ENCODE measurements at places on chromosomes 2 and 18.
A peak's percentile ranks its signal among the peaks of the same experiment; 100 is the strongest.

DNA sequence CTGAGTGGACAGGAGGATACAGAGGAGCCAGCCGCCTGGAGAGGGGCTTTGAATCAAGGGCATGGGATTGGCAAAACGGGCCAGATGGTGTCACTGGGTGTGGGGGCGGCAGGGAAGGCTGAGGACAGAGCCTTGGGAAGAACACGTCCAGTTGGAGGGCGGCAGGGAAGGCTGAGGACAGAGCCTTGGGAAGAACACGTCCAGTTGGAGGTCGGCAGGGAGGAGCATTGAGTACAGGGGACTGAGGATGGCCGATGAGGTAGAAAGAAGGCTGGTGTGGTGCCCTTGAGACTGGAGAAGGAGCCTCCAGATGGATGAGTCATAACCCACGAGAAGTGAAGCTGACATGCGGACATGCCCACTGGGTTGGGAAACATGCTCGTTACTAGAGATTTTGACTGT, 4.5 kb downstream of the HES6 start:
- no peak for DNase-seq

GRCh38 chr18:73366713-73367112, 498.9 kb upstream of the NETO1 start:
- DNase-seq, result no peak

- DNase-seq, result peak; percentile 77
These were observed 25.9 kb downstream of the CD28 start for GRCh38 chr2:203732092-203732952.

DNA sequence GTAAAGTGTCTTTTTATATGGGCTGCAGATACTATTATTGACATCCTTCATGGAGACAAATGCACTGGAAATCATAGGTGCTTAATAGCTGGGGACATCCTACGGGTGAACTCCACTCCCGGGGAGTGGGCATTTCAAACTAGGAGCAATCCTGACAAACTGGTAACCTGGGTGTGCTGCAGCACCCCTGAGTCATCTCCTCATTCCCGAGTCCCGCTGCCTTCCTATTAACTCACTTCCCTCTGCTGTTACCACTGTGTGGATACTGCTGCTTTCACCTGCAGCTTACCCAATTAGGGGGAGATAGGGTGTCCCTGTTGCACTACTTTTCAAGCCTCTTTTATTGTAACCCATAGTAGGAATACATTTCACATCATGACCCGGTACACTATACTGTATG, 134.2 kb downstream of the RAPGEF4 start:
- no peak for DNase-seq

- no peak for DNase-seq
These were observed 29.0 kb upstream of the CATIP start for GRCh38 chr2:218327451-218328210.

GRCh38 chr2:202778217-202778616, 93.3 kb downstream of the ICA1L start:
- DNase-seq, result no peak

GRCh38 chr18:57439609-57439968, 4.4 kb downstream of the ONECUT2 start:
- DNase-seq, result no peak

DNA sequence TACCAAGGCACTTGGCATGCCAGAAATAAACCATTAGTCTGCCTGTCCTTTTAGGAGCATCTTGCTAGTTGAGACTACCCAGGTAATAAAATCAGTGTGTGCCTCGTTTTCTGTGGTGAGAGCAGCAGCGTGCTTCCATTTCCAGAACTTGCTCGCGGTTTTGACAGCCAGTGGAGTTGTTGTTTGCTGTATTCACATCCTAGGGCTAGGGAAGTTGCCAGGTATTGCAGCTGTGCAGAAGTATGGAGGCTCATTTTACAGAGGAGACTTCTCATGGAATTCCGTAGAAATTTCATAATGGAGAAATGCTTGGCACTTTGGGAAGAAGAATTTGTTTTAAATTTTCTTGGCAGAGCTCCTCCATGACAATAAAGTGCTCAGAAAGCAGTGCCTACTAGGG, 1355.1 kb upstream of the ZEB2 start:
- DNase-seq, result no peak

DNA sequence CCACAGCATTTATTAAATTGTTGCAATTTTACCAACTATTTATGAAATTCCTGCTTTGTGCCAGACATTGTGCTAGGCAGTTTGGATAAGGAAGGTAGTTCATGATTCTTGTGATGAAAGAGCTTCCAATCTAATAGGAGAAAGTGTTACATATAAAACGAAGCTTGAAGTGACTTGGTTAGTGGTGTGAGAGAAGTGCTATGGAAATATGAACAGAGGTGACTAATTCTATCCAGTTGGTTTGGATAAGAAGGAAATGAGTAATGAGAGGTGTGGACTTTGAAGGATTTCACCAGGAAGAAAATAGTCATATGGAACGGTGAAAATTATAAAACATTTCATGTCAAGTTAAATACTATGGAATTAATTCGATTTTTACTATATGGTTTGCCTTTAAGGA, 48.6 kb downstream of the EML6 start:
- no peak for DNase-seq

- DNase-seq, result no peak
These were observed 68.6 kb upstream of the LHCGR start for GRCh38 chr2:48824116-48824515.

DNA sequence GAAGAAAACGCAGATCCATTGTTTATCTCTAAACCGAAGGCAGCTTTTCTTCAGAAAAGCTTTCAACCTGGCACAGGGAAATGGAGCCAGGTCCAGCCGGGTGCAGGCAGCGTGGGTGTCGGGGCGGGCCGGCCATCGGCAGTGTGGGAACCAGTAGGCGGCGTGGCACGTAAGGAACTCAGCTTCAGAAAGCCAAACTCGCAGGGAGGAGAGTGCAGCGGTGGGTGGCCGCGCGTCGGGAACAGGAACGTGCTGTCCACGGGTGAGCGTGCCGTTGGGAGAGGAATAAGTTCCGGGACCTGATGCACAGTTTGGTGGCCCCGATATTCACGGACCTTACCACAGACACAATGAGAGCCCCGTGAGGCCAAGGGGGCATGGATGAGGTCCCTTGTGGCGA, 270.4 kb downstream of the TWIST2 start:
- no peak for DNase-seq

DNA sequence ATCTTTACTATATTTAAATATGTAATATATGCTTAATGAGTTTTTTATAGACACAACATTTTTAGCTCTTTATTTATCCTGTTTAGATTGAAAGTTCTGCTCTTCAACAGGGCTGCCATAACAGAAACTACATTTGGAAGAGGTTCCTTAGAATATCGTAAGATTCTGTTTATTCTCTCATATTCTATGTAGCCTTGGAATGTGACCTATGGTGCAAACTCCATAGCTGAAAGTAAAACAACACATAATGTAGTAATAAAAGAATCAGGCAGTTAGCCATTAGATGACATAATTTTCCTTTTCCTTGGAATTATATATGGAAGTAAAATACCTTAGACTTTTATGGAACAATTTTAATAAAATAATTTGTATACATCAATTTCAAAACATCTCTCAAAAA, 91.3 kb downstream of the ZNF804A start:
- no peak for DNase-seq

GRCh38 chr18:45978084-45978483, 11.0 kb upstream of the EPG5 start:
- peak; percentile 59 for DNase-seq

DNA sequence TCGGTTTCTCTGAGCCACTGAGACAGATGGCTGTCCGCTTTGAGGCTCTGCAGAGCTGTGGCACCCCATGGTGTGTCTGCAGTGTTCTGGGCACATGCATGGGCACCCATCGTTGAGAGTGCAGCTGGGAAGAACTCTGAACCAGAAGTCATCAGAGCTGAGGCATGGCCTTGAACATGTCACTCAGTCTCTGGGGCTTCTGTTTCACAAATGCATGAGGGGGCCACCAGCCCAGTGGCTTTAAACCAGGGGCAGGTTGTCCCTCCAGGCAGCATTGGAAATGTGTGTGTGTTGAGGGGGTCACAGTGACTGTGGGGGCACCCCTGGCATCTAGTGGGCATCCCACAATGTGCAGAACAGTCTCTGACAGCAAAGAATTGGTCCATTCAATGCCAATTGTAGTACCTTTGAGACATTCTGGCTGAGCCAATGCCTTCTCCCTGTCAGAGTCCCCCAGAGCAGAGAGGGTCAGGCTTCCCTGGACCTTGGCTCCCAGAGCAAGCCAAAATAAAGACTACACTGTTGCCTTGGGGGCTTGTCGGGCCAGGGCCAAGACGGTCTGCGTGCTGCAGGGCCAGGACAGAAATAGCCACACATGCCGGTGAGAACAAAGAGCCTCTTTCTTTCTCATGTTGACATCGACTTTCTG, 9.3 kb upstream of the PSMD1 start:
- DNase-seq, result no peak

DNA sequence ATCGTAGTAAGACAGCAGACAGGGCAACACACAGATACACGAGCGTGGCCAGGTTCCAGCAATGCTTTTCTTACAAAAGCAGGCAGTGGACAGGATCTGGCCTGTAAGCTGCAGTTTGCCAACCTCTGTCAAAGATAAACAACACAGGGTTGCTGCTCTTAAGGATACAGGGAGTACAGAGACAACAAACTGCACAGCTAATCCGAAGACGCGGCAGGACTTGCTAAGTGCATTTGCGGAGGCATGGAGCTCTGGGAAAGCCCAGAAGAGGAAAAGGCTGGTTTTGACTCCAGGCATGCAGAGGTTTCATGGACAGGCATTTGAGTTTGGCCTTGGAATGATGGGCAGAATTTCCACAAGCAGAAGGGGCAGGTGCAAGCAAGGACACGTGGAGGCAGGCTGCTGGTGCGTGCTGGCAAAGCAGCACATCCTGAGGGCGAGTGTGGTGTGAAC, 24.4 kb downstream of the SERTAD2 start:
- DNase-seq, result peak; percentile 16

DNA sequence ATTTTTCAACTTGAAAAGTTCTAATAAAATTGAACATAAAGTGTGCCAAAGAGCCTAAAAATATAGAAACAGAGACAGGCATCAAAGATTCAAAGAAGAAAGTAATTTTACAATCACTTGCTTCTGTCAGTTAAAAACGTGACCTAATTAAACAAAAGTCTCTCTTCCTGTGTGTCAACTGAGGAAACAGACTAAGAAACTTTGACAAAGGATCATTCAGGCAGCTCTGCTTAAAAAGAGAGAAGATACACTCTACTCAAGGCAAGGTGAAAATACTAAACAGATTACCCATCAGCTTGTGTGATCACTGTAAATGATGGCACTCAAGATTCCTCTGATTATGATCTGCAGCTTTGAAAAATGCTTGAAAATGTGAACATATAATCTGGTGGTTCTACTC, 47.8 kb downstream of the DYM start:
- no peak for DNase-seq

GRCh38 chr2:199535445-199536177, 77.9 kb upstream of the SATB2 start:
- DNase-seq, result no peak

DNA sequence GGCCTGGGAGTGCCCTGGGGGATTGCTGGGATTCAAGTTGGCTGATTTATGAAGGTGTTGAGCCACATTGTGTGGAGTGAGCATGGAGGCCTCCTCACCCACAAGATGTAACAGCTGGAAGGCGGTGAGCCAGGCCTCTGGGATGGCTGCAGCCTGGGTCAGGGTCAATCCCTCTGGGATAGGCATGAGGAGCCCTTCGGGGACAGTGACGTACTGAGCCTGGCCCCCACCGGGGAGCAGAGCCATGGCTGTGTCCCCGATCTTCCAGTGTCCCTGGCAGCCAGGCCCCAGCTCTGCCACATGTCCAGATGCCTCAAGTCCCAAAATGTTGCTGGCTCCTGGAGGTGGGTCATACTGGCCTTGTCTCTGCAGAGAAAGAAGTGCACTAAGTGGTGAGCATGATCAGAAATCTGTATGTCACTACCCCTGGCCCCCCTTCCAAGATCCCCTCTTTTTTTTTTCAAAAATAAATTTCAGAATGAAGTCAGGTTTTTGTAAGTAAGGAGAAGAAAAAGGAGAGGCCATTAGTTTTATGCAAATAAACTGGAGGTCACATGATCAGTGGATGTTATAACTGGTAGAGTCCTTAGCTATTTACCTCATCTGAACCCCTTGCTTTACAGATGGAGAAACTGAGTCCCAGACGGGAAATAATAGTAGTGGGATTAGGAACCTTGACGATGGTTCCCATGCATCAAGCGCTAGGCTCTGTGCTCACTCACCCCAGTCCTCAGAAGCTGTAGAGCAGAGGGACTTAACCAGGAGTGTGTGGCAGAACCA, 1.7 kb downstream of the TP53I3 start:
- no peak for DNase-seq

- DNase-seq, result no peak
These were observed 79.6 kb downstream of the RTP5 start for GRCh38 chr2:241948901-241949735.

GRCh38 chr2:219469186-219469724, 29.4 kb upstream of the GMPPA start:
- DNase-seq, result no peak

DNA sequence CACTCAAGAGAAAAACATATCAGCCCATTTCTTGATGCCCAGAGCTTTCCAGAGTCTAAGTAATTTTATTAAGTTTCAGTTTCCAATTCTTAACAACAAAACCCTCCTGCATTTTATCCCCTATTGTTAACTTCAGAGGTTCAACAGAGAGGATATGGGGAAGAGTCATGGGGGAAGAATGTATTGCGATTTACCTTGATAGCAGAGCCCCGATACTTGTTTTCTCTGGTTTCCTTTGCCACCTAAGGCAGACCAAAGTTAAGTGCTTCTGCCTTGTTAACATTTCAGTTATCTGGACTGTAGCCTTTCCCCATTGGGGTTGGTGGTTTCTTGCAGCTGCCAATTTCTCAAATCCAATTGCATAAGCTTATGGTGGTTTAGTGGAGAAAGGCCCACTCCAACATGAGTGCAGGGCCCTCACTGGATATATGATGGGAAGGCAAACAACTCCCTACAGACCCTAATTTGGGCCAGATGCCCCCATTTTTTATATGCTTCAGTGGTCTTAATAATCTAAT, 82.0 kb upstream of the ITGB6 start:
- no peak for DNase-seq

- no peak for DNase-seq
These were observed at the start of gene TFCP2L1 for GRCh38 chr2:121284463-121285449. TSS of gene TFCP2L1 (minus strand) at chr2:121285202. CDS start at chr2:121285109, 93 bp downstream.

DNA sequence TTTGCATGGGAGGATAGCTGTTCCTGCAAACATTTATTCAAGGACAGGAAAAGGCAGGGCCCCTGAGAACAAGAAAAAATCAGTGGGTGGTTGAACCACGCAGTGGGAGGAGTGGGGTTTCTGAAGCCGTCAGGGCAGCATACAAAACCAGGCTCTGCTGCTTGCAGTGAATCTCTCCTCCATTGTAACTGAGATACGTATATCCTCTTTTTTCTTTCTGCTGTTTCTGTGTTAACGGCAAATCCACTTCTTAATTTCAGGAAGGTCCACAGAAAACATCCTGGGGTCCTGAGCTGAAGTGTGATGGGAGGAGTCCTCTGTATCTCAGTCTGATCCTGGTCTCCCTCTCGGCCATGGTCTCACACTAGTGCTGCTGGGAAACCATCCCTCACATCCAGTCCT, 27.2 kb upstream of the KCNF1 start:
- no peak for DNase-seq

All from SHP77 treated with DMSO at 0.1 percent for 48 hours (cell line).